Fibroblast of skin of left quadriceps (primary cell): ENCODE measurements at places on chromosomes 1 and 21.

- DNase-seq: no peak
Measured at GRCh38 chr1:167455786-167456446, 62.4 kb downstream of the CD247 start.

DNA sequence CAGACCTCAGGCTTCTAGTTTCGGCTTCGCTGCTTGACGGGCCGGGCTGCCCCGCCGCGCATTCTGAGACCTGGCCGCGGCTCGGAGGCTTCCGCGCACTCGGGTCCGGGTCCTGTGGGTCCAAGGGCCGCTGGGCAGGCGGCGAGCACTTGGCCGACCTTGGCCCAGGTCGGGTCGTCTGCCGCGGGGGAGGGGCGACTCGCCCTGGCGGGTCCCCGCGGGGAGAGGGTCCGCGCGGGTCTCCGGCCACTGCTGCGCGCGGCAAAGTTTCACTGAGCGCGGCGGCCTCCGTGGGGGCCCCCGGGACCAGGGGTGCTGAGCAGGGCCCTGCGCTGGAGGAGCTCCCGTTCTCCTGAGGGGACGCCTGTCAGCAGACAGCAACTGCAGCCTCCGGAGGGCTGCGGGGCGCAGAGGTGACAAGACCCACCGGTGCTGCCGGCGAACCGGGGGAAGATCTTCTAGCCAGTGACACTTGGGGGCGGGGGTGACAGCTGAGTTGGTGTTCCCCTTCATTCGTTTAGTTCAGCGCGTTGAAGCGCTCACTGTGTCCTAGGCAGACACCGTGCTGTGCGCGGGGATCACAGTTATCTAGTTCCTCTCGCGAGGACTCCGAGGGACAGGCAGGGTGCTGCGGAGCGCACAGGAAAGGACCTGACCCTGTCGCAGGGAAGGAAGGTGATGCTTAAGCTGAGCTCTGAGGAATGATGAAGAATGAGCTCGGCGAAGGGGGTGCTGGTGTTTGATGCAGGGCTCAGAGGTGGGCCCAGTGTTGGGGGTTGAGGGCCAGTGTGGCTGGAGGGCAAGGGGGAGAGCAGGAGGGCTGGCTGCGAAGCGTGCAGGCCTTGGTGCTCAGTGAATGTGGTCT is 725 bp downstream of the MTFR1L start:
- no peak for DNase-seq

DNA sequence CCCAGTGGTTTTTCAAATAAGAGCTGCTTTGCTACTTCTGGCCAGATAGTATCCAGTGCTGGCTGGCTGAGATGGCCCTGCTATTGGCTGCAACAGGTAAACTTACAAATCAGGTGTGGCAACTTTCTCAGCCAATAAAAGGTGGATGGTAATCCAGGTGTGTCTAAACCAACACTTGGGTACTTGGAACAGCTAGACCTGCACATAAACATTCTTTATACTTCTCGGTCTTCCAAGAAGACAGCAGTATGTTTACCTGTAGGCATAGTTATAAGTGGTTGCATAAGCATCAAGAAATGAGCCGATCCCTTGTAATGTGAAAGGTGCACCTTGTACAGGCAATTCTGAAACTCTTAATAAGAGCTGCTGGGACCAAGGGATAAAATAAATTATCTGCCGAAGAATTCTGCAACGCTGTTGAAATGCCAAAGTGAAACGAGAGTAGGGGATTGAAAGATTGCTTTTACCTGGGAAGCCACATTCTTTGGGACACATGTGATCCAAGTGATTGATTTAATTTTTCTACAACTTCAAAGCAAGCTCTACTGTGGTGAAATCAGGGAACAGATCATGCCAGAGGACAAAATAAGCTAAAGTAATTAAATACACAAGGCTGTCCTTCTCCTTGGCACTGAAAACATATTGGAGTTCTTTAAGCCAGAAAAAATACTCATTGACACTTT is at the start of gene CLDN8:
Gene CLDN8 (minus strand): TSS at position 57 of the 683 bp plus-strand sequence. CDS start 172 bp downstream, outside the sequence.
- DNase-seq: no peak

- DNase-seq: peak; percentile 3
Measured at GRCh38 chr1:53278298-53278725, 40.0 kb upstream of the MAGOH start.

DNA sequence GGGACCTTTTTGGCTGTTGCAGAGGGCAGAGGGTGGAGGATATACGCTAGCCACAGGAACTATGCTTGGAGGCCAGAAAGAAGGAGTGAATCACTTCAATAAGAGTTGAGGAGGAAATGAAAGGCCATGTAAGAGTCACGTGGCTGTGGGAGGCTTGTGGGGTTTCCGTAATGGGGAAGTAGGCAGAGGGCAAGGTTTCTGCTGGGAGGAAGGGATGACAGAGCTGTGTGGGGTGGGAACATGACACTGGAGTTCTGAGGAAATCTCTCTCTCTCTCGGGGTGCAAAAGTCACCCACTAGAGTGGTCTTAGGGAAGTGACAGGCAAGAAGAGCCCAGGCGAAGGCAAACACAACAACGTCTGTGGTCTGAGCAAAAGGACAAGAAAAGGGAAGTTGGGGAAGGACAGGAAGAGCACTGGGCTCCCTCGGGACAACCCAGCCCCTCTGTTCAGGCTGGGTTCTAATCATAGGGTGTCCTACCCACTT is 3.9 kb upstream of the CD1C start:
- DNase-seq: no peak

GRCh38 chr1:205350691-205351141 is 6.0 kb downstream of the KLHDC8A start:
- DNase-seq: no peak

GRCh38 chr1:116538544-116538943 is 32.3 kb downstream of the CD58 start:
- no peak for DNase-seq
